ENCODE measurements at places on chromosomes 2 and 18.

GRCh38 chr18:62802523-62802922 is 87.2 kb downstream of the PHLPP1 start:
- DNase-seq = no peak

GRCh38 chr2:189109921-189110397 is 69.6 kb downstream of the COL5A2 start:
- no peak for DNase-seq

DNA sequence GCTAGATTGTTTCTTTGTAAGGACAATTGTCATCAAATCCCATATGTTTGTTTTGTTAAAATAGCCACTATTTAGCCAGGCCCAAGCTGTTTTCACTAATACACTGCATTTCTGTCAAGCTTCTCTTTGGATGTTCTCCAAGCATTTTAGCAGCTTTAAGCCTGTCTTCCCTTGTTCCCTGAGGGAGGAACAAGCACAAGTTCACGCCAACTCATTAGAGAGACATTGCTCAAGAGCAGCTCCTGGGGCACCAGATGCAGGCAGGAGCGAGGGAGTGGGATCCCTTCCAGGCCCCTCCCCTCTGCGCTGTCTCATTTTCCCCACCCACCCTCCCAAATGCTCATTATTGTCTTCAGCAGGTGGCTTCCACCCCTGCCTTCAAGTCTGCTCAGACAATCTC is 32.6 kb upstream of the PPP3R1 start:
- no peak for DNase-seq

DNA sequence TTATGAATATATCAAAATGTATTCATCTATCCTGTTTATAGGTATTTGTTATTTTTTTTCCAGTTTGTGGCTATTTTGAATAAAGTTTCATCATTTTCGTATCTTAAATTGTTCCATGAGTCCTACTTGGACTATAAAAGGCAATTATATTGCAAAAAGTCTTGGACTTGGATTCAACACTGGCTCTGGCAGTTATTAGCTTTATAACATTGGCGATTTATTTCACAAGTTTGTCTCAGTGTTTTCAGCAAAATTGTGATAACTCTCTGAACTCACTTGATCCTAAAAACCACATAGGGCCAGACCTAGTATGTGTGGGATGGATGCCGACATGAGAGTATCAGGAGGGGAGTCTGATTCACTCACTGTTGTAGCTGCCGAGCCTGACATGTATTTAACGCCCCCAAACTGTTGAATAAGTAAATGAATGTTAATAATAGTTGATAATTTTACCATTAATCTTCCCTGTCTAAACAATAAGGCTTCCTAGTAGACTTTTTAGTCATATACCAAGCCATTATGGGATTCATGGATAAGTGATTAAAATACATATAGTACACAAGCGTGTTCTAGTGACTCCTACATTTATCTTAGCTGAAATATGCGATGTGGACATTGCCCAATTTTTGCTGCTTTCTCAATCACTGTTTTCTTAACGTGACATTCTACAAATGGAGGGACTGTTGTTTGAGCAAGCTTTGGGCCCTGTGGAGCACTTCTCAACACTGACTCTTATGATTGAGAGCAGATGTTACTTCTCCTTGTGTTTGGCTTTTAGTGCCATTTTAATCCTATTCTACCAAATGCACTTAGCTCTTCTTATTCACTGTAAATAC is 907.6 kb downstream of the EPHA4 start:
- no peak for DNase-seq

GRCh38 chr2:194103941-194104659 is 1552.9 kb upstream of the SLC39A10 start:
- DNase-seq = no peak

GRCh38 chr2:115162494-115163293 is 720.3 kb downstream of the DPP10 start:
- DNase-seq = no peak
